Fibroblast of skin of abdomen (primary cell): ENCODE measurements at places on chromosomes 16 and 17.

GRCh38 chr16:79069121-79069520 lies 531.4 kb downstream of the MAF start:
- DNase-seq, result no peak

DNA sequence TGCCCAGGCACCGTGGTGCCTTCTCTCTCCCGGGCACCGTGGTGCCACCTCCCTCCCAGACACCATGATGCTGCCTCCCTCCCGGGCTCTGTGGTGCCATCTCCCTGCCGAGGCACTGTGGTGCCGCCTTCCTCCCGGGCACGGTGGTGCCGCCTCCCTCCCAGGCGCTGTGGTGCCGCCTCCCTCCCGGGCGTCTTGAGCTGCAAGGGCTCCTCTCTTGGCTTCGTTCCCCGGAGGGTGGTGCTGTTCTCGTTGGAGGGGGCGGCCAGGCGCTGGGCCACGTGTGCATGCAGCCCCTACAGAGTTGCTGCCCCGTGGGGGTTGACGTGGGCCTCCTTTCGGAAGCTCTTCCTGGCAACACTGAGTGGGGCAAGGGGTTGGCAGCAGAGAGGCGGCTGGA lies 8.2 kb downstream of the CENPX start:
- DNase-seq, result no peak

DNA sequence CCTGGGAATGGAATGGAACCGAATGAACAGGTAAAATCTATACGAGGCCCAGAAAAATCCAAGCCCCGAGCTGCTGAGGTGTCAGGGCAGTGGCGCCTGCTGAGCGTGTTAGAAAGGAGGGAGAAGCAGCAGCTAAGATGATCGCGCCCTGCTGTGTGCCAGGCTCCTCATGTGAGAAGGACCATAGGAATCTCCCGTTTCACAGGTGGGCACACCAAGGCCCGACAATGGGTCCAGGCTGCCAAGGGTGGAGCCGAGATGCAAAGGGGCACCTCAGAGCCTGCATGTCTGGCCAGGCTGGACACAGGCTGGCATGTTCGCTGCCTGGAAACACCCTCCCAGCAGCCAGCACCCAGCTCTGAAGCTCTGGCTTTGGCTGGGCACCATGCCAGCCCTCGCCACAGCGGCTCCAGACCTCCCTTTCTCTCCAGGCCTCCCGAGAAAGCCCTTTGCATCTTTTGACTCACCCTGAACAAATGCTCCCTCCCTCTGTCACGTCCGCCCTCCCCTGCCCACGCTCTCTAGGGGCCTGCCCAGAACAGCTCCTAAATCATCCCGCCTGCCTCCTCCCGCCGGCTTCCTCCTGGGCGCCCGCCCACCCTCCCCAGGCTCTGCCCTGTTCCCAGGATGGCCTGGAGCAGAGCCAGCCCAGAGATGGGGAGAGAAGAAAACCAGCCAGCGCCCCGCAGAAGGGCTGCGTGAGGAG lies 217.8 kb upstream of the GSE1 start:
- peak; percentile 99 for DNase-seq

GRCh38 chr16:75228143-75228976 lies 9.6 kb downstream of the CTRB1 start:
- DNase-seq, result no peak

GRCh38 chr17:82320956-82321927 lies 3.8 kb upstream of the CD7 start:
- no peak for DNase-seq

GRCh38 chr16:74888232-74888862 lies 96.6 kb downstream of the WDR59 start:
- DNase-seq, result no peak

DNA sequence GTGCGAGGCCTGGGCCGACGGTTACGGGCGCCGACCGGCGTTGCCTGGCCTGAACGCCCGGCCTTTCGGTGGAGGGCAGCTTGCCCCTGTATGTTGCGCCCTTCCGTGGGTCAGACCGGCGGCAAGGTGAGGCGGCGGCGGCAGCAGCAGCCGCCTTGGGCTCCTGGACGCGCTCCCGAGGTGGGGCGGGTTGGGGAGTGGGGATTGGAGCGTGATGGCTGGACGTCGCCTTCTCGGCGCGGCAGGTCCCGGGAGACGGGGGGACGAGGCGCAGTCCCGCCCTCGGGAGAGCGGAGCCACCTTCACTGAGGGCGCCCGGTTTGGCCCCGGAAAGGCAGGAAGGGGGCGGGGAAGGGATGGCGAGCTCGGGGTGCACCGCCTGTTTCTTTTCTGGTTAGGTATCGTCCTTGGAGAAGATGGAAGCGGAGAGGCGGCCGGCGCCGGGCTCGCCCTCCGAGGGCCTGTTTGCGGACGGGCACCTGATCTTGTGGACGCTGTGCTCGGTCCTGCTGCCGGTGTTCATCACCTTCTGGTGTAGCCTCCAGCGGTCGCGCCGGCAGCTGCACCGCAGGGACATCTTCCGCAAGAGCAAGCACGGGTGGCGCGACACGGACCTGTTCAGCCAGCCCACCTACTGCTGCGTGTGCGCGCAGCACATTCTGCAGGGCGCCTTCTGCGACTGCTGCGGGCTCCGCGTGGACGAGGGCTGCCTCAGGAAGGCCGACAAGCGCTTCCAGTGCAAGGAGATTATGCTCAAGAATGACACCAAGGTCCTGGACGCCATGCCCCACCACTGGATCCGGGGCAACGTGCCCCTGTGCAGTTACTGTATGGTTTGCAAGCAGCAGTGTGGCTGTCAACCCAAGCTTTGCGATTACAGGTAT lies 671 bp downstream of the DGKE start:
- no peak for DNase-seq
